Tibial nerve (tissue), 4 donors: ENCODE measurements at places on chromosomes 4 and X. TPM values are rescaled to one million over a fixed set of nuclear protein-coding genes. Genes with fewer than 3 reads are reported as not detected.

Gene PABPC5
- 4.3 TPM for total RNA-seq

DNA sequence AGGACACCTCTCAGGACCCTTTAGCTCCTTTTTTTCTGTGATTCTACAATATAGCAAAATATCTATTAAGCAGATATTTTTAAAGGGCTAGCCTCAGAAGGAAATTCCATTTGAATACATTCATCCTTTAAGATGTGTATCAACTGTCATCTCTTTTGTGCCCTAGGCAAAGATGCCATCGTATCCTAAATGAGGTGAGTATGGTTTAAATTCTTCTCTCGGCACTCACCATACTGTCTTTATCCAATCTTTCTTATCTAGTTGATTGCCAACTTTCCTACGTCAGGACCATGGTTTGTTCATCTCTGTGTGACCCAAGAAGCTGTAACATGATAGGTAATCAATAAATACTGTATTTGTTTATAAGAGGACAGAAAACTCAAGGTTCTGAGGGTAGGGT is 176.0 kb downstream of the LDB2 start:
- H3K27me3 ChIP-seq = no peaks in the 10 kb centered on the region
- H3K27ac ChIP-seq = no peak overlapping the region
- DNase-seq = no peak
- H3K4me3 ChIP-seq = no peak overlapping the region

GRCh38 chrX:39016556-39016955 is 215.3 kb downstream of the MID1IP1 start:
- H3K27ac ChIP-seq = no peak overlapping the region
- no peak for DNase-seq
- H3K36me3 ChIP-seq = no peaks in the 10 kb centered on the region
- no peak overlapping the region for H3K4me3 ChIP-seq
- H3K27me3 ChIP-seq = no peaks in the 10 kb centered on the region

GRCh38 chrX:78513971-78514738 is 145.0 kb downstream of the RTL3 start:
- no peak for DNase-seq
- no peaks in the 10 kb centered on the region for H3K4me1 ChIP-seq
- H3K27me3 ChIP-seq = no peaks in the 10 kb centered on the region
- H3K36me3 ChIP-seq = no peaks in the 10 kb centered on the region
- no peak overlapping the region for H3K27ac ChIP-seq

- no peaks in the 10 kb centered on the region for H3K4me1 ChIP-seq
- H3K27ac ChIP-seq = no peak within 1 kb of the TSS
- no peaks in the 10 kb centered on the region for H3K36me3 ChIP-seq
- peak within 1 kb of the TSS; percentile 41 for H3K4me3 ChIP-seq
These were observed at the start of gene RPS6KA6 for GRCh38 chrX:84187533-84188319. TSS of gene RPS6KA6 (minus strand) at chrX:84188199. CDS start at chrX:84187899, 300 bp downstream.

DNA sequence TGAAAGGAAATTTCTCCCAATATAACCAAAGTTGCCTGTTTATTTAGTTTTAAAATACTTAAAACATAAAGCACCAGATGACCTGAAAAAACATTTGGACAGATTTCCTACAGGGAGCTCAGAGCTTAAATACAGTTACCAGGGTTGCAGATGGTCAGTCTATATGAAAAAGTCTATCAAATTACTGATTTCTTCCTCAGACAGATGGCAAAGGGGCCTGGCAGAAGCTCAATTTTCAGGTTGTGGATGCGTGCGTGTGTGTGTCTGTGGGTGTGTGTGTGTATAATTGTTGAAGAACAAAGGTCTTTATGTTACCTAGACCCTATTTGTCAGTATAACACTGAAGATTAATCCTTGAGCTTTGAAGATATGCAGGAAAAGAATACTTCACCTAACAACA is 169.4 kb downstream of the MAD2L1 start:
- H3K27me3 ChIP-seq = no peaks in the 10 kb centered on the region
- H3K27ac ChIP-seq = no peak overlapping the region
- H3K4me3 ChIP-seq = no peak overlapping the region
- no peaks in the 10 kb centered on the region for H3K36me3 ChIP-seq
- no peaks in the 10 kb centered on the region for H3K4me1 ChIP-seq
- DNase-seq = no peak

DNA sequence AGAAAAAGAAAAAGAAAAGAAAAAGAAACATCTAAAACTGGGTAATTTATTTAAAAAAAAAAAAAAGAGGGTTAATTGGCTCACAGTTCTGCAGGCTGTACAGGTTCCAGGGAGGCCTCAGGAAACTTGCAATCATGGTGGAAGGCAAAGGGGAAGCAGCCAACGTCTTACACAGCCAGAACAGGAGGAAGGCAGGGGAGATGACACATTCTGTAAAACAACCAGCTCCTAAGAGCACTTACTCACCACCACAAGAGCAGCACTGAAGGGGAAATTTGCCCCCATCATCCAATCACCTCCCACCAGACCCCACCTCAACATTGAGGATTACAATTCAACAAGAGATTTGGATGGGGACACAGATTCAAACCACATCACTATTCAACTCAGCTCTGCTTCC is 36.8 kb upstream of the TMEM184C start:
- no peaks in the 10 kb centered on the region for H3K36me3 ChIP-seq
- H3K4me1 ChIP-seq = no peaks in the 10 kb centered on the region

- H3K36me3 ChIP-seq = no peaks in the 10 kb centered on the region
- peaks cover 15% of the 10 kb centered on the region for H3K4me1 ChIP-seq
- H3K27me3 ChIP-seq = no peaks in the 10 kb centered on the region
- no peak overlapping the region for H3K4me3 ChIP-seq
These were observed 195.9 kb upstream of the LDB2 start for GRCh38 chr4:17094159-17094875.
